ENCODE measurements at places on chromosomes 2 and 18. TPM values are rescaled to one million over a fixed set of nuclear protein-coding genes. Genes with fewer than 3 reads are reported as not detected.

DNA sequence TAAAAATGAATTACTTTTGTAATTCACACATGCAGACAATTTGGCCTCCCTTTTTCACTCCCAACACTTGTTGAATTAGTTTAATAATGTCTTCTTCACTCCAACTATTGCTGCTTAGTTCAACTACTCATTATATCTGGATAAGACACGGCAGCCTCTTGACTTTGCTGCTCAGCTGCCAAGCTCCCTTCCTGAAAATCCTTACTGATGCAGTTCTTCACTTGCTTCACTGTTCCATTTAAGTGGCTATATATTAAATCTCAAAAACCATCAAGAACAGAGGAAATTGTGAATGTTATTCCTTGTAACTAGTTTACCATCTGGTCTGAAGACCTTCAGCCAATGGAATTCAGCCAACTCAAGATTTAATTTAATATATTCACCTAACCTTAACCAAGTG is 127.1 kb downstream of the NCOA1 start:
- no peak for DNase-seq

DNA sequence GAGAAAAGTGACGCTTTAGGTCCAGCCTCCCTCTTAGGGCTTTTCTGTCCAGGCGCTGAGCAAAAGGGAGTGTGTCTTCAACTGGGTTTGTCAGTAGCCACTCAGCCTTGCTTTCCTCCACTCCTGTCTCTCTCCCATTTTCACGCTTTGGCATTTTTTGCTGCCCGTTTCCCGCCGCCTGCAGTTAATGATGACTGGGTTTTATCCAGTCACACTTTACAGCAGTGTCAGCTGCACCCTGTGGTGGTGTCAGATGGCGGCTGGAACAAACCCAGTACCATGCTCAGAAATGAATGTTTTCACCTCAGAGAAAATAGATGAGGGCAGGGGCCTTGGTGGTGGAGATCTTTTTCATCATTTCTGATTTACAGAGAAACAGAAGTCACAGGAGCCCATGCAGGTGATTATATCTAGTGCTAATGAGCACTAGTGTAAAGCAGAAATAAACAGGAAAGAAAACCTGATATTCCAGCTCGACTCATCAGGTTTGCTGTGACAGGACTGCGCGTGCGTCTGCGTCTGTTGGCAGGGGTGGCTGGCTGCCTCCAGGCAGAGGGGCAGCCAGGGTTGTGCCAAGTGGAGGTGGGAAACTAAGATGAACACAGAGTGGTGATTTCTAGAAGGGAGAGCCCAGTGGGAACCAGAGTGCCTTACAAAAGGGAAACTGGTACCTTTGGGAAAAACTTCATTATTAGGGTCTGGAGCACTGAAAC is 139.9 kb downstream of the TANC1 start:
- DNase-seq: no peak

DNA sequence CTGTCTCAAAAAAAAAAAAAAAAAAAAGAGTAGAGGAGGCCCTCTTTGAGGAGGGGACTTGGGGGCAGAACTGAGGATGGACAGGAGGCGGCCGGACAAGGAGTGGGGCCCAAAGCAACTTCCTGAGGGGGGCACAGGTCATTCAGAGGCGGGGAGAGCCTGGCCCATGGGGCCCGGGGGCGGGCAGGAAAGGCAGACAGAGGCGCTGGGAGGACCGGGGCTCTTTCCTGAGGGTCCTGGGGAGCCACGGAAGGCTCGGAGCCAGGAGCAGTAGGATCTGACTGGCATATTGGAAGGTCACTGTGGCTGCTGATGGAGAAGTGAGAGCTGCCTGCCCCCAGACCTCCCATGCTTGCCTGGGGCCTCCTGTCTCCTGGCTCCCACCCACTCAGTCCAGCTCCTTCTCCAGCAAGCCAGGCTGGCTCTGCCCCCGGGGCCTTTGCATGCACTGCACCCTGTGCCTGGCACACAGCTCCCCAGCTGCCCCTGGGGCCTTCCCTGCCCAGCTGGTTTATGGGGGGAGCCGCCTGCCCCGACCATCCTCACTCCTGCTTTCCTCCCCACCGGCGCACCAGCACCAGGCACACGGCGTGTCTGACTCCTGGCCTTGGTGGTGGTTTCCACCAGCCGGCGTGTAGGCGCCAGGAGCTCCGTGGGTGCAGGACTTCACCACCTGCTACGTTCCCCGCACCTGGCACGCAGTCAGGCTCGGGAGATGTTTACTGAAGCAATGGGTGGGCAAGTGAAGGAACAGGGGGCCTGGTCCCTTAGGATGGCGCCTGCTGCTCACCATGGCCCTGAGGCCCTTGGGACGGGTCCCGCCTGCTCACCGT is 5.6 kb downstream of the ESPNL start:
- DNase-seq: peak; percentile 53

DNA sequence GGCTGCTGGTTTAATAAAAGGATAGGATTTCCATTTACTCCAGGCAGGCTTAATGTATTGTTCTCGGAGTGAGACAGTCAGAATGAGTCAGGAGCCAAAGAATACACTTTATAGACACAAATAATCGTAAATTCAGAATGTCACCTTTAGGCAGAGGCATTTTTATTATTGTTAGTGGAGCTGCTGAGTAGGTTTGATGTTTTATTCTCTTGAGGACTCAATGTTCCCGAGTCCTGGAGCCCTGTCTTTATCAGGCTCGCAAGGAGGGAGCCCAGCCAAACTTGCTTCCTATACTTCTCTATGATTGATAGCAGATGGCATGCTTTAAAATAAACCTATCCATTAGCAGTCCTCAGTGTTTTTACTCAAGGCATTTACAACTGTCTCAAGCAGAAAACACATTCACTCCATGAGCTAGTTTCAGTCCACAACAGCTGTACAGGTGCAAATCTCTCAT is 492.3 kb upstream of the ZEB2 start:
- DNase-seq: no peak

- DNase-seq: peak; percentile 81
Measured at GRCh38 chr2:168456521-168457189, 583 bp downstream of the CERS6 start.

- DNase-seq: no peak
Measured at GRCh38 chr2:211354481-211354880, 798.1 kb downstream of the CPS1 start.

DNA sequence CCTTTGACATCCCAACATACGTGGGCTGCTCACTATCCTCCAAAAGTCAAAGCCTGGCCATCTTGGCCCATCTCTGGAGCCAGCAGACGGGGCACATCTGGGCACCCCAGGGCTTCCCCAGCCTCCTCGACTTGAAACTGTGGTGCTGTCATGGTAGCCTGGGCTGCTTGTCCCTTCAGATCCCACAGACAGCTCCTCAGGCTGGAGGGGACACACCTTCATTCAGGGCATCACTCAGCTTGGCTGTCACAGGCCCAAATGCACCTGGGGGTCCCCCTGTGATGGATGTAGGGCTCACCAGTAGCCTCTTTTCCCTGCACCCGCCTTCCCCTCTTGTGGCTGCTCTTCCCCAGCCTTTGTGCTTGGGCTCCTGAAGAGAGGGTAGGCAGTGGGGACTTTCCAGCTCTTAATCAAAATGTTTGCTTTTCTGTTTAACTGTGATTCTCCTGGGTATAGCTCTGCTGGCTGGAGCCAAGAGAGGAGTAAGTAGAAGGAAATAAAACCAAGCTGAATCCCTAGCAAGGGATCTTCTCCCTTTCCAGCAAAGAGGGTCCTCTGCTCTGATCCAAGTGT is 92.3 kb downstream of the GYPC start:
- no peak for DNase-seq

DNA sequence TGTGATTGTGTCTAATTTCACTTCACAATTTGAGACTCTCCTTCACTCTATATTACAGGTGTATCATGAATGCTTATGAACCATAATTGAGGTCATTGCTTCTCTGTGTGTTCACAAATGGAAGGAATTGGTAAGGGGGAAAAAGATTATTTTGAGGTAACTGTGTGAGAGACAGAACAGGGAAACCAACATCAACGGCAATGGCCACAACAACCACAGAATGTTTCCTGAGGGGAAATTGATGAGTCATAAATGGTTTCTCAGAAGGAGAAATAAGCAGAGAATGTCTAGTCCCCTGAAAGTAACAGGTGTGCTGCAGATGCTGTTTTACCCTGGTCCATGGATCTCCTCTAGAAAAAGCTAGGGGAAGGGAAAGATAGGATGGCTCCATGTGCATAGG is 361.2 kb upstream of the GALNT5 start:
- no peak for DNase-seq

DNA sequence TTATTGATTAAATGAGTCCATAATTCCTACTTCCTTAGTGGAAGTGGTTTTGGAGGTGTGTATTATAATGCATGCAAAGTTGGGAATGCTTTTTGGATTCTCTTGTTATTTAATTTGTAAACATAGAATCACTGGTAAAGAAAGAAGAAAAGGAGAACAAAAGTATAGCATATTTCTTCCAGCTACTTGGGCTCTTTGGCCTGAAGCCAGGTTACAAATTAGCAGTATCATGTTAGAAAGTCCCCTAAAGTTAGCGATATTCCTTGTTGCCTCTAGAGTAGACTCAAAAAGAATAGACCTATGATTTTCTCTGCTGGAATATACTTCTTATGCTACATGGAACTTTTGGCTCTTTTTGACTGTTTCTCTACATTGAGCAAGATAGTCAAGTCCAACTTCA is 60.6 kb upstream of the CD28 start:
- DNase-seq: no peak

GRCh38 chr2:7825591-7826312 is 856.1 kb upstream of the ID2 start:
- no peak for DNase-seq

GRCh38 chr2:239289545-239289944 is 111.3 kb downstream of the HDAC4 start:
- no peak for DNase-seq

DNA sequence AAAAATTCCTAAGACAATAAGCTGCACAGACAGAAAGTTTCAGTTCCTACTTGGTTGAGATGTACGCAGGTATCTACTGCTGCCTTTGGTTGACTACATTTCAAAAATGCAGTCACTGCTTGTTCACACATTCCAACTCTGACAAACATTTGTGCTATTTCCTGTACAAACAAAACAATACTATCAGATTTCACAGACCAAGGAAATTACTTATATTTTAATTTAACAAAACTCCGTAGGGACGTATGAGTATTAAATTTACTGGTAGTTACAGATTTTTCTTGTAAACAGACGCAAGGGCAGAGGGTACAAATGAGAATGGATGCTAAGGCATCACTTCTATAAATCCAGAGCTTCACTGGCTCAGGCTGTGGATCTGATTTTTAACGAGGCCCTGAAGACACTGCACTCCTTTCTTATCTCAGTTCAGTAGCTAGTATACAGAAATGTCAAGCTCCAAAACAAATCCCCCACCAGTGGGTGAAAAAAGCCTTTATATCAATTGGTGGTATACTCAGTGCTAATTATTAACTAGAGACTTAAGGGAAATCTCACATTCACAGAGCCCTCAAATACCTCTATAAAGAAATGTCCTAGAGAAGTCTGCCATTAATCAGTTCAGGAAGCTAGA is 31.7 kb upstream of the TTC32 start:
- no peak for DNase-seq

GRCh38 chr2:53886406-53887280 is 26.9 kb upstream of the GPR75 start:
- DNase-seq: no peak

DNA sequence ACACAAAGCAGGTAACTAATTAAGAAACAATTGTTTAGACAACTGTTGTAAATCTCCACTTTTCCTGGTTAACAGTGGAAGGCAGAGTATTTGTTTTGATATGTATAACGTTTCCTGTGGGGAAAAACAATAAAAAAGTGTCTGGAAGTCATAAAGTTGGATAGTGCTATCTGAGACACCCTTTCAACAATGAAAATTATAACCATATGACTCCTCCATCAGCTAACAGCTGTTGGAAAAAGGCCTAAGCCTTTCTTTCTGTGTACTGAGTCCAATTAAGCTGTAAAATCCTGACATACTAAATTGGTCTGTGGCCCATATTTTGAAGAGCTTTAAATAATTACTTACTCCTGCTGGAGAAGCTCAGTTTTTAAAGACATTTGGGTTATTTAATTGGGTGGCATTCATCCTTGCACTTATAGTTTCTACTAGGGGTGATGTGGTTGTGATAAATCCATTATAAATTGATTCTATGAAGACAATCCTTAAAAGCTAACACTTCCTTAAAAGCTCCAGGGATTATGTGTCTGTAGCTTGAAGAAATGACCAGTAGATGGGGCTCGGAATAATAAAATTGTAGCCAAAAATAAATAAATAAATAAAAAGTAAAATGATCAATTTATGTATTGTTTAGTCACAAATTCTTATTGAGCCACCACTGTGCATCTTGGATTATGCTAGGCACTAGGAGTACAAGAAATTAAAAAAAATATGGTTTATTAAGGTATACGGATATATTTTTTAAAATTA is 698.1 kb upstream of the NXPH2 start:
- no peak for DNase-seq

GRCh38 chr2:158984604-158985135 is 16.2 kb downstream of the TANC1 start:
- DNase-seq: peak; percentile 26

GRCh38 chr2:232276733-232277313 is 101.7 kb upstream of the ALPP start:
- DNase-seq: peak; percentile 60

GRCh38 chr18:74714791-74715190 is 117.1 kb downstream of the ZNF407 start:
- peak; percentile 26 for DNase-seq

GRCh38 chr2:9707008-9707407 is 76.2 kb upstream of the YWHAQ start:
- DNase-seq: no peak

DNA sequence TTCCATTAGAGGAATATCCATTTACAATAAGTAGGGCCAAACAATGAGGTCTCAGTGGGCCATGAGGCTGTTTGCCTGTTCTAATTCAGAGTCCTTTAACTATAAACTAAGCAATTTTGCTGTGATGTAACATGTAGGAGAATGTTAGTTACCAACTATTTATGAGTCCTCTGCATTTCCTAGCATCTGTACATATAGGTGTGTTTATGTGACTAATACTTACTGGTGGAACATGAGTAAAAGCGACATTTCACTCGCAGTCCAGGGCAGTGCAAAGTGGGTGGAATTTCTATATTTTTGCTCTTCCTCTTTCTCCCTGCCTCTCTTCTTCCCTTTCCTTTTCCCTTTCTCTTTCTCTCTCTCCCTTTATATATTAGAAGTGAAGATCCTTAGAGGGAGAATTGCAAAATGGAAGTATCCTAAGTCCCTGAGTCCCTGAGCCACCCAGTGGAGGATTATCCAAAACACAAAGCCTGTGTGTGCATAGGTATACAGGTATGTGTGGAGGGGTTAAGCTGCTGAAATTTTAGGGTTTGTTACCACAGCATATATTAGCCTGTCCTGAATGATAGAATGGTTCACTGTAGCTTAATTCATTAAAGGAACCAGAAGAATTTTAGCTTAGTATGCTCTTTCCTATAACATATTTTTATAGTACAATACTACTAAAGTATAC is 487.0 kb upstream of the FANCL start:
- DNase-seq: no peak

POTEE gene
- total RNA-seq: 0.28 TPM

NAT8 gene
- not detected for total RNA-seq

CTAGE1 gene
- total RNA-seq: not detected

KIF1A gene
- total RNA-seq: 46.8 TPM

NEUROD1 gene
- total RNA-seq: 0.04 TPM

ATG4B gene
- 71.5 TPM for total RNA-seq

ABCG8 gene
- total RNA-seq: not detected

OLA1 gene
- total RNA-seq: 92.5 TPM

TCF23 gene
- not detected for total RNA-seq

TET3 gene
- total RNA-seq: 7.3 TPM

SERPINB2 gene
- not detected for total RNA-seq

Data from H7 (cell line).